Mesenchymal stem cell (in vitro differentiated cells and primary cell): ENCODE measurements at places on chromosomes 11 and 22.

DNA sequence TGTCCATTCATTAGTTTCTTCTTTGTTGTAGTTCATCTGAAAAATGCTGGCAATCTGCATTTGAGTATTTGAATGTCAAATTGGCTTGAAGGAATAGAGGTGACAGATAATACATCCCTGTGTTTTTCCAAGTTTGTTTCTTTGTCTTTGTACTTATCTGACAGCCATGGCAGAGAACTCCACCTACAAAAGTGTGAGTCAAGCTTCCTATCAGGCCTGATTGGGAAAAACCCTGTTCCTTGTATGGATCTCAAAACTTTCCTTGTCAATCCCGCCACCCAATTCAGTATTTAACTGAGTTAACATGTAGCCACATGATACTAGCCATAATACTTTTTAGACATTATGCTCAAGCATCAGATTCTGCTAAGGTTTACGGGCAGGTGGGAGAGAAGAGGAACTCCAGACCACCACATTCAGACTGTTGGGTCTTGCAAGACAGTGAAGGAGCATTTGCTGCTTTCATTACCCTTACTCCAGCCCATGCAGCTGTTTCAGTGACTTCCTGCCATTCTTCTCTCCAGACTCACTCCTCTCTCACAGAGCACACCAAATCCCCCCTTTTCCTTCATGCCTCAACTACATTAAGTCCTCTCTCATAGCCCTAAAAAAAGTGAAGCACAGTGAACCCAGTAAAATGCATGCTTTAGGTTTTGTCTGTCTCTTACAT lies 65.9 kb downstream of the BLID start:
- no peak for DNase-seq

- peak; percentile 99 for DNase-seq
Measured at GRCh38 chr11:71240865-71241691, 11.3 kb downstream of the SHANK2 start.

GRCh38 chr11:43486141-43486540 lies 127.4 kb downstream of the TTC17 start:
- DNase-seq = no peak

DNA sequence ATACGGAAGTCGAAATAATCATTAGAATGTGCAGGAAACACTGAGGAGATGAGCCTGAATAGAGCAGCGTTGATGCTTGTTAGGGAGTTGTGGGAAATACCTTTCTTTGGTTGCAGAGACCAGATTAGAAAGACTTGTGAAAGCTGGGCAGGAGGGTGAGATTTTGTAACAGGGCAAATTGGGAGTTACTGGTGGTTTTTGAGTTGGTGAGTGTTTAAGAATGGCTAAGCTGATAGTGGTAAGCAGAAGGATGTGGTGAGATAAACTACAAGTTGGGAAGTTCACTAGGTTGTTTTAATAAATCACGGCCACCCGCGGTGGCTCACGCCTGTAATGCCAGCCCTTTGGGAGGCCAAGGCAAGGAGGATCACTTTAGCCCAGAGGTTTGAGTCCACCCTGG lies 34.4 kb downstream of the MCAM start:
- no peak for DNase-seq

DNA sequence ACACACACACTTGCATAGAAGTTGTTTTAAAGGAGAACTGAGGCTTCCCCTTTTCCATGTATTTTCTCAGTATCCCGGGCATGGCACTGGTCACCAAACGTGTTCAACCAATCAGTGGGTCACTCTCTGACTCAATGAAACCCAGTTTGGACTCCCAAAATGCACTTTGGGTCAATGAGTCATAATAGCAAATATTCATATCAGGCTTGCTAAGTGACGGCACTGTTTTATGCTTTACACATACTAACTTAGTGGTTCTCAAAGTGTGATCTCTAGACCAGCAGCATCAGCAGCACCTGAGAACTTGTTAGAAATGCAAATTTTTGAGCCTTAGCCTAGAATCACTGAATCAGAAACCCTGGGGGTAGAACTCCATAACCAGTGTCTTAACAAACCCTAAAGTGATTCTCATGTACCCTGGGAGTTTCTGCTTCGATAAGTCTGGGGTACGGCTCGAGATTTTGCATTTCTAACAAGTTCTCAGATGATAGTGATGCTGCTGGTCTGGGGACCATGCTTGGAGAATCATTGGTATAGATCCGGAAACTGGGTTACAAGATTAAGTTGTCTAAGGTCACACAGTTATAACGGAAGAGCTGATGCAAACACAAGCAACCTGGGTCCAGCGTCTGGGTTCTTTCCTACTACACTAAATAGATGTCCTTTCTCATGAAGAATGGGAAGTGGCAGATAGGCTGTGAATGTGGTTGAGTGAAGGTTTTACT lies 35.6 kb downstream of the ETS1 start:
- DNase-seq = no peak

DNA sequence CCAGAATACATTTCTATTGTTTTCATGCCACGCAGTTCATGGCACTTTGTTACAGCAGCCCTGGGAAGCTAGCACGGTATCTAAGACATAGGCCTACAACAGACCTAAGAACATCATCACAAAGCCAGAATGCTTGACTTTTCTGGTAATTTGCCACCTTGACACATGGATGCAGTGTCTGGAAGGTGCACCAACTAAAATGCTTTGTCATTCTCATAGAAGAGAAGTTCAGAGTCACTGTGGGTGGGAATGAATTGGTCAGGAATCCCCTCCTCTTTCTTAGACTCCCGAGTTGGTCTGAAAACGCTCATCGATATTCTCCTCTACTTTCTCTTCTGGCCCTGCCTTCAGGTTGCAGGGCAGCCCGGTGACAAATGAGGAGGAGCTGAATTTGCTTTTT lies 121.5 kb downstream of the COMMD9 start:
- DNase-seq = no peak

DNA sequence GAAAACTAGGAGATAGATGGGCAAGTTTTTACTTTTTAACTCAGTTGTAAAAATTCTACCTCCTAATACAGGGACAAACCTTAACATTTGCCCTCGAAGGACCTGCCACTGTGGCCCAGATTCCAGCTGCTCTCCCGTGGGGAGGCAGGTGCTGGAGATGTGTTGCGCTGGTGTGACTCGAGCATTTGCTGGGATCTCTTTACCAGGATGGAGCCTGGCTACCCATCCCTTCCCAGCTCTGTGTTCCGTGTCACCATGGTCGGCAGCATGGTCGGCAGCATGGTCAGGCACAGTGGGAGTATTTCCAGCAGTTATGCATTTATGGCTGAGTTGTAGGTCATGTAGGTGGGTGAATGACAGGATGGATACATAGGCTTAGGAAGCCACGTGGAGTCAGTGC lies 41.1 kb downstream of the OTOG start:
- DNase-seq = no peak
